Lower lobe of right lung (tissue), 2 donors: ENCODE measurements at places on chromosomes 1 and 21. TPM values are rescaled to one million over a fixed set of nuclear protein-coding genes. Genes with fewer than 3 reads are reported as not detected.

- no peak overlapping the region for H3K27ac ChIP-seq
- H3K36me3 ChIP-seq, result no peaks in the 10 kb centered on the region
Measured at GRCh38 chr21:27380303-27380702, 413.4 kb upstream of the ADAMTS5 start.

DNA sequence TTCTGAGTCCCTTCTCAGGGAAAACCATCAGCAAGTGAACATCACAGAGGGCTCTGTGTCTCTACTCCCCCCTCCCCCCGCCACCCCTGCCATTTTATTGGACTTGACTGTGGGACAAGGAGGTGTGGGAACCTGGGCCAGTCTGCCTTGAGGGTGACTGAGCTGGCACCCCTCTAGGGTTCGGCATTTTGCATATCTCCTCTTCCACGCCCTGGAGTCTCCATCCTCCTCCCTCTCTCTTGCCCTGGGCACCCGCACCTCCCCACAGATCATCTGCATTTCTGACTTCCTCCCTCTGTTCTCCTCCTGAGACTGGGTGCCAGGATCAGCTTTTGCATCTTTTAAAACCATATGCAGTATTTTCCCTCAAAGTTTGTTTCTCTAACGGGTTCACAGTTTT, 107.1 kb upstream of the ERRFI1 start:
- H3K36me3 ChIP-seq, result no peaks in the 10 kb centered on the region
- peak overlapping the region; percentile 62 for H3K27ac ChIP-seq
- no peaks in the 10 kb centered on the region for H3K27me3 ChIP-seq

MPL gene
- 0.65 TPM for total RNA-seq

- no peak for DNase-seq
- H3K27me3 ChIP-seq, result peaks cover 46% of the 10 kb centered on the region
- peaks cover 6% of the 10 kb centered on the region for H3K4me1 ChIP-seq
- H3K27ac ChIP-seq, result no peak overlapping the region
- no peaks in the 10 kb centered on the region for H3K36me3 ChIP-seq
Measured at GRCh38 chr1:22342734-22343191, 108.9 kb upstream of the ZBTB40 start.

IPP gene
- 13.4 TPM for total RNA-seq

SPRR2F gene
- total RNA-seq, result not detected

DNA sequence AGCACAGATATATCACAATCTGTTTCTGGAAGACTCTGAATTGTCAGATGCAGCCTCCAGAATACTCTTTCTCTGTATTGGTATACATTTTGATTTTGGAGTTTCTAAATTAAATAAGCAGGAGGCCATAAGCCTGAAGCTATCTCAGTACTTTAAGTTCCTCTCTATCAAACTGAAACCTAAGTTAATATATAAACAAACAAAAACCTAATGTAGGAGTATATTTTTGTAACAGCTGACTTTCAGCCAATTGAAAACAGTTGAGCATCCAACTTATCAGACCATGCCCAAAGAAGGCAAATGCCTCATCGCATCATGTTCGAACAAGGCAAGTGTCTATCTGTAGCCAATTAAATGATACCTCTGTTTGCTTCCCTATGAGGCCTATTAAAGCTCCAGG, 1054.4 kb downstream of the AMY1C start:
- no peak overlapping the region for H3K27ac ChIP-seq
- no peaks in the 10 kb centered on the region for H3K36me3 ChIP-seq
- no peak overlapping the region for H3K4me3 ChIP-seq
- no peak for DNase-seq
- no peaks in the 10 kb centered on the region for H3K4me1 ChIP-seq

A3GALT2 gene
- not detected for total RNA-seq

DNA sequence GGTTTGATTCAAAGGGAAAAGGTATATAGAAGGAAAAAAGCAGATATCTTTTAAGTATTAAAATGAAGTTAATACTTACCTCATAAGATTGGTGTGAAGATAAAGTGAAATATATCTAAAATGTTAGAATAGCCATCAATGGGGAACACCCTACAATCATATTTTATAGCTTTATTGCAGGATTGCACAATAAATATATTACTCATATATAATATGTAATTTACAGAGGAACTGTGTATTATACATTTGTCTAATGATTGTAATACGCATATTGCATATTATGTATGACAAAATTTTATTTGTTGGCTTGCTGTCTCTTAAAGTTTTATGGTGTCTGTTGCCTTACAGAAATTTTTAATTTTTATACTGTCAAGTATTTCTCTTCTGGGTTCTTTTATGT, 47.8 kb downstream of the UCHL5 start:
- no peaks in the 10 kb centered on the region for H3K27me3 ChIP-seq
- no peak overlapping the region for H3K4me3 ChIP-seq
- H3K27ac ChIP-seq, result no peak overlapping the region
- H3K36me3 ChIP-seq, result peaks cover 4% of the 10 kb centered on the region

PRRX1 gene
- total RNA-seq, result 30.1 TPM

OR6K3 gene
- 2.2 TPM for total RNA-seq

DNA sequence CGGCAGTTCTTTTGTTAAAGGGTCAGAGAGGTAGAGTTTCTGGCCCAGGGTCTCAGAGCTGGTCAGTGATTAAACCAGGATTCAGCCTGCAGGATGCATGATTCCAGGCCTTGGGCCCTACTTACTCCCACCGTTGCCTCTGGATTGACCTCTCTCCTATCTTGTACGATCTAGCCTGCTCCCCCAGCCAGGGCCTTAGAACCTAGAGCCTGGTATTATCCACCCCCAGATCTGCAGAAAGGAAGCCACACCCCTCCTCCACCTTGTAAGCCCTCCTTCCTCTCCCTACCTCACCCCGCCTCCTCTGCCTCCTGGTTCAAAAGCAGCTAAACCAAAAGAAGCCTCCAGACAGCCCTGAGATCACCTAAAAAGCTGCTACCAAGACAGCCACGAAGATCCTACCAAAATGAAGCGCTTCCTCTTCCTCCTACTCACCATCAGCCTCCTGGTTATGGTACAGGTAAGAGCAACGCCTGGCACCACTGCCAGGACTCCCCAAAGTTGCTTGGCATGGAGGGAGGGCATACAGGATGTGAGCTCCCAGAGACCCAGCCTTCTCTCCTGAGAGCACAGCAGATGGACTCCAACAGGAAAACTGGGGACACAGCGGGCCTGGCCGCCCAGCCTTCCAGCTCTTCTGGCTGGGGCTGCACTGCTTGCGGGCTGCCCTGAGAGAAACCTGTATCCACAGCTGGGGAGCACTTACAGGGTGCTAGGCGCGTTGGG, at the start of gene CD52:
TSS of gene CD52 (plus strand) at position 347 of the 726 bp plus-strand sequence. CDS start at position 407, 60 bp downstream.
- H3K36me3 ChIP-seq, result peaks cover 8% of the 10 kb centered on the region
- peaks cover 41% of the 10 kb centered on the region for H3K4me1 ChIP-seq
- H3K27ac ChIP-seq, result peak within 1 kb of the TSS; percentile 71
- no peaks in the 10 kb centered on the region for H3K27me3 ChIP-seq
- H3K4me3 ChIP-seq, result peak within 1 kb of the TSS; percentile 58

- no peak for DNase-seq
- H3K4me3 ChIP-seq, result no peak overlapping the region
- no peaks in the 10 kb centered on the region for H3K27me3 ChIP-seq
- no peak overlapping the region for H3K27ac ChIP-seq
Measured at GRCh38 chr1:33426916-33427315, 4.0 kb downstream of the PHC2 start.

CCDC185 gene
- not detected for total RNA-seq

DNA sequence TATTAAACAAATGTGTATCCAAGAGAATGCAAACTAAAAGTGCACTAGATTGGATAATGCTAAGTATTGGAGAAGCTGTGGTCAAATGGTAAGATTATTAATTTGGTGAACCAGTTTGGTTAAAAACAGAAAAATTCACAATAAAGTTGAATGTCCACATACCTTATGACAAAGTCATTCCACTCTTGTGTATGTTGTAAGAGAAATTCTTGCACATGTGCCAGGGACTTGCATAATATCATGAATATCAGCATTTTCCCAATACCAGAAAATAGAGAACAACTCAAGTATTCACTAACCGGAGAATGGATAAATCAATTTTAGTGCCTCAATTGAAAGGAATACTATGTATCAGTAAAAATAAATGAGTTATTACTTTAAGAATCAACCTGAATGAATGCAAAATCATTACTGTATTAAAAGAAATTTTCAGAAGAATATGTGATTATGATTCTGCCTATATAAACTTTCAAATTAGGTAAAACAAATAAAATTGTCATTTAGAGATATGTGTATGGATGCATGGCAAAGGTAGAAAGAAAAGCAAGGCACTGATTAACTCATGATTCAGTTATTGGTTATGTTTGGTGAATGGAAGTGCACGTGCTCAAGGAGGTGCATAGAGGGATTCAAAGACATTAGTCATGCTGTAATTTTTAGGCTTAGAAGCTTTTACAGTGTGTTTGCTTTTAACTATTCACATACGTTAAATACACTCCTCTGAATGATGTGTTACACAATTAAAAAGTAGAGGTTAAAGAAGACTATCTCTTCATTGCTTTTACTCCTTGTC, 217.4 kb upstream of the KCNK2 start:
- H3K27me3 ChIP-seq, result no peaks in the 10 kb centered on the region
- H3K4me3 ChIP-seq, result no peak overlapping the region
- H3K27ac ChIP-seq, result no peak overlapping the region
- H3K4me1 ChIP-seq, result no peaks in the 10 kb centered on the region
- DNase-seq, result no peak

- H3K36me3 ChIP-seq, result no peaks in the 10 kb centered on the region
- DNase-seq, result no peak
- H3K27ac ChIP-seq, result no peak overlapping the region
- no peaks in the 10 kb centered on the region for H3K27me3 ChIP-seq
- no peaks in the 10 kb centered on the region for H3K4me1 ChIP-seq
- no peak overlapping the region for H3K4me3 ChIP-seq
Measured at GRCh38 chr21:22115746-22116145, 1117.5 kb downstream of the NCAM2 start.

DNA sequence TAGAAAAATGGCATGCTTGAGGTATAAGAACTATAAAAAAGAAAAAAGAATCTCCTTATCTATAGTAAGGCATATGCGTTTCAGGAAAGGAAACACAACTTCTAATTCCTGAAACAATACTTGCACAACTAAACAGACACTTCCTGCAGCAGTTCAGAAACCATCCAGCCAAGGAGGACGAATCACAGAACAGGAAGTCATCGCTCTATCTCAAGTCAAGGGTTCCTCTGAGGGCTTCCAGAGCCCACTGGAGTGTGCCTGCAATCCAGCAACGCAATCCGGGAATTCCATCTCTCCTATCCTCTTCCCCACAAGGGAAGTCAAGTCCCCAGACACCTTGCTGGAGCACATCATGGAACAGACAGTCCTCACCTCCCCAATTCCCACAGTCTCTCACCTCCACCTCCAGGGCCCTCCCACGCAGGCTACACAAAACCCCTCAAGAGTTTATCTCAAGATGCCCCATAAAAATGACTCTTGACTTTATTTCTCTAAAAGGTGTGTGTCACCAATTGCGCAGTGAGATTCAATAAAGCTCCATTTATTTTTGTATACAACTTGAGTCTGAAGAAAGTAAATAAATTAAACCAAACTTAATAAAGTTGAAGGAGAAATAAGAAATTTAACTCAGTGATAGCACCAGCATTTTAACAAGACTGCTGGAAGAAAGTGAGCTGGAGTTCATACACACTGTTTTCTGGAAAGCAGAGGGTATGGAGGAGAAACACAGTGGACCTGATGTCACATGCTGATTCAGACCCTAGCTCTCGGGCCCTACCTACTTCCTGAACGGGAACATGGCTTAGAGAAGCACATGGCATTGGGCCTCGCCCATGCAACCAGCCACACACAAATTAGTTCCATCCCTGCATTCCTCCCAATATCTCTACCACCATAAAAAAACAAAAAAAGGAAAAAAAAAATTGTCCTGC, 39.9 kb downstream of the SIPA1L2 start:
- no peaks in the 10 kb centered on the region for H3K36me3 ChIP-seq
- no peaks in the 10 kb centered on the region for H3K27me3 ChIP-seq
- peak; percentile 53 for DNase-seq
- peak overlapping the region; percentile 76 for H3K27ac ChIP-seq
- no peak overlapping the region for H3K4me3 ChIP-seq

FCRL1 gene
- total RNA-seq, result 4.2 TPM

DNA sequence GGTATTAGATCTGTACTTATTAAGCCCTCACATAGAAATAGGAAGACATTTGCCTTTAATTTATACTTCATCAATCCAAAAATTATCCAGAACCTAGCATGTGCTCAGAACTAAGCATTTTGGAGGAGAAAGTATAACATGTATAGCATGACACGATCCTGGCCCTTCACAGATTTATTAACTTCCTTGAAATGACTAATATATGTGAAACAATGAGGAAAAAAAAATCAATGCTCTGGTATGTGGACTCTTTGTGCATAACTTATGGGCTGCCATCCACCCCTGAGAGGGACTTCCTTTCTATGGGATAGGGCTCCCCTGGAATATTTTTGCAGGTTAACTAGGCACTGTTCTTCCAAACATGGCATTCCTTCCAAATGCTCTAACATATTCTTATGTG, 36.6 kb downstream of the CCDC185 start:
- no peaks in the 10 kb centered on the region for H3K27me3 ChIP-seq
- H3K36me3 ChIP-seq, result no peaks in the 10 kb centered on the region

GRCh38 chr21:34583926-34584563, 30.9 kb downstream of the RCAN1 start:
- no peak for DNase-seq
- no peak overlapping the region for H3K4me3 ChIP-seq
- H3K27ac ChIP-seq, result no peak overlapping the region
- H3K27me3 ChIP-seq, result no peaks in the 10 kb centered on the region
- no peaks in the 10 kb centered on the region for H3K36me3 ChIP-seq

RBP7 gene
- total RNA-seq, result 8.5 TPM

- DNase-seq, result no peak
- peaks cover 12% of the 10 kb centered on the region for H3K36me3 ChIP-seq
- H3K4me3 ChIP-seq, result no peak overlapping the region
- H3K4me1 ChIP-seq, result peaks cover 54% of the 10 kb centered on the region
Measured at GRCh38 chr1:19068639-19069276, 112.3 kb upstream of the IFFO2 start.

- no peaks in the 10 kb centered on the region for H3K27me3 ChIP-seq
- H3K4me1 ChIP-seq, result no peaks in the 10 kb centered on the region
- no peak overlapping the region for H3K27ac ChIP-seq
- no peaks in the 10 kb centered on the region for H3K36me3 ChIP-seq
- no peak for DNase-seq
- H3K4me3 ChIP-seq, result no peak overlapping the region
Measured at GRCh38 chr1:213281640-213282301, 230.7 kb downstream of the RPS6KC1 start.

DNA sequence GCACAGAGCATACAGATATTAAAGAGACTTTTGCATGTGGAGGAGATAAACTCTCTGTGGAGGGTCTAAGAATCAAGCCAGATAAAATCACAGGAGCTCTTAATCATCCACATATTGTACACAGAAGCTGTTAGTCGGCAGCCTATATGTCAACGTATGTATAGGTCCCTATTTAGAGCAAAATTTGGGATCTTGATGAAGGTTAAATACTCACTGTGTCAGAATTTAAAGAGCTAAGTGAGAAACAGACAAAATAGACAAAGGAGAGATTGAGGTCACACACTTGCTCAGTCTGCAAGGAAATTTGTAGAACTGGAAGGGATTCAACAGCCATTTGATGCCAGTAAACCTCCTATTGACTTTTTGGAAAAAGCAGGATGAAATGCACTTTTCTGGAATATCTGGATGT, 4.1 kb upstream of the IRF2BP2 start:
- no peaks in the 10 kb centered on the region for H3K36me3 ChIP-seq
- peaks cover 61% of the 10 kb centered on the region for H3K4me1 ChIP-seq
- H3K27ac ChIP-seq, result peak overlapping the region; percentile 94
- no peak for DNase-seq
- H3K27me3 ChIP-seq, result no peaks in the 10 kb centered on the region
- H3K4me3 ChIP-seq, result no peak overlapping the region

CR1 gene
- total RNA-seq, result 21.5 TPM

DEPDC1 gene
- 1.2 TPM for total RNA-seq
